Stimulated activated CD8-positive, alpha-beta memory T cell treated with anti-CD3 and anti-CD28 coated beads, Interleukin-7, amount 100 ng/mL, for 24 hours (primary cell): ENCODE measurements at places on chromosomes 4 and X.

- no peak for DNase-seq
These were observed 550.7 kb upstream of the SLIT2 start for GRCh38 chr4:19700992-19701391.

DNA sequence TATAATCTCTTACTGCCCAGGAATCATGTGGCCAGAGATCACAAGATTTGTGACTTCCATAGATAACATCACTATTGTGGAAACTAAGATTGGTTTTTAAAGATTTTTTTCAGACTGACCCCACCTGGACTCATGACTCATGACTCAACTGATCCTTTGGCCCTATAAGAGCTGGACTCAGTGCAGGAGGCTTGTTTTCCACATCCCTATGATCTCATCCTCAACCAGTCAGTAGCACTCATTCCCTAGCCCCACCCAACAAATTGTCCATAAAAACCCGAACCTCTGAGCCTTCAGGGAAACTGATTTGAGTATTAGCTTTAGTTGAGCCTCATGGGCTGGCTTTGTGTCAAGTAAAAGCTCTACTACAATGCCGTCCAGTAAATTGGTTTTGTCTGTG is 7.9 kb upstream of the NOCT start:
- no peak for DNase-seq

DNA sequence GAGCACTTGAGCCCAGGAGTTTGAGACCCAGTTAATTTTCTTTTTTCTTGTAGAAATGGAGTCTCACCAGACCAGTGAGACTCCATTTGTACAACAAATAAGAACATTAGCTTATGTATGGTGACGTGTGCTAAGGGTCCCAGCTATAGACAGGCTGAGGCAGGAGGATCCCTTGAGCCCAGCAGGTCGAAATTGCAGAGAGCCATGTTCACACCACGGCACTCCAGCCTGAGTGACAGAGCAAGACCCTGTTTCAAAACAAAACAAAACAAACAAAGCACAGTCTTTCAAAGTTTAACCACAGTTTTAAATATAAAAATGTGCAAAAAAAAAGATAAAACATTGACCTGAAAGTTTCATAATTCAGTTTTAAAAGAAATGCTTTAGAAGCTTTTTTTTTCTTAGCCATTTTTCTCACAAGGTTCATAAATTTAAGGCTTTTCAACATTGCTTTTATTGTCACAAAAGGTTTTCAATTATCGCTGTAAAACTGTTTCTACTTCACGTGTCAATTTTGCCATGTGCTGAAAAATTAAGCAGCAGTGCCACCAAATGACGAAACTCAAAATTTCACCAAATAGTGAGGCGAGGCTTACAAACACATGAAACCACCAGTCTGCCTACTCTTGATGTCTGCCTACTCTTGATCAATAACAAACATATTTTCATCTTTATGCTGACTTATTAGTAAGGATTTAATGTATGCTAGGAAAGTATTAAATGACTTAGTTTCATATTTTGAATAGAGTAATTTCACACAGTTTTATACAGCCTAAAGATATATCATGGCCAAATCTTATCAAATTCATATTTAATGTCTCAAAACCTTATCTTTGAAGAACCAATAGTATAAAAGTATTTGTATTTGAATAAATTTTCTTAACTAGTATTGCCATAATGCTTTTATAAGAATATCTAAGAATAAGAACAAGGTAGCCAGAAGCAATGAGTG is 126.3 kb downstream of the NEK1 start:
- DNase-seq = no peak

DNA sequence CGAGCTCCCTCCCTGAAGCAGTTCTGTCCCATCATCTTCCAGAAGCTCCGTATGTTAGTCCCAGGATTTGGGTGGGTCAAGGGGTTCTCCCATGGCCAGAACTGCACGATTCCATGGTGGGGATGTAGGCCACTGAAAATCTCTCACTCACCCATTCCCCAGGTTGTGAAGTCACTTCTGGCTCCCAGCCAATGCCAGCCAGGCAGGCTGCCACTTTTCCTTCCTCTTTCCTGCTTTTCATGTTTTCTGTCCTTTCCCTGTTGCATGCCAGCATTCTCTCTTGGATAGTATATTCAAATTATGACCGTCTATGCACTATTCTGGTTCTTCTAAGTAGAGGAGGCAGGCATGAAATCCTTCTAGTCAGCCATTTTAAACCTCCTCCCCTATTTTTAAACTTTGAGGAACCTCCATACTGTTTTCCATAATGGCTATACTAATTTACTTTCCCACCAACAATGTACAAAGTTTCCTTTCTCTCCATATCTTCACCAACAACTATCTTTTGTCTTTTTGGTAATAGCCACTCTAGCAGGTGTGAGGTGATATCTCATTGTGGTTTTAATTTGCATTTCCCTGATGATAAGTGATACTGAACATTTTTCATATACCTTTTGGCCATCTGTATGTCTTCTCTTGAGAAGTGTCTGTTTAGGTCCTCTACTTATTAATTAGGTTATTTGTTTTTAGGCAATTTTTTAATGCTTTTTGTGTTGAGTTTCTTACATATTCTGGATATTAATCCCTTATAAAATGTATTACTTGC is 182.1 kb upstream of the TET2 start:
- no peak for DNase-seq
